ENCODE measurements at places on chromosomes 12 and 14. TPM values are rescaled to one million over a fixed set of nuclear protein-coding genes. Genes with fewer than 3 reads are reported as not detected.

DNA sequence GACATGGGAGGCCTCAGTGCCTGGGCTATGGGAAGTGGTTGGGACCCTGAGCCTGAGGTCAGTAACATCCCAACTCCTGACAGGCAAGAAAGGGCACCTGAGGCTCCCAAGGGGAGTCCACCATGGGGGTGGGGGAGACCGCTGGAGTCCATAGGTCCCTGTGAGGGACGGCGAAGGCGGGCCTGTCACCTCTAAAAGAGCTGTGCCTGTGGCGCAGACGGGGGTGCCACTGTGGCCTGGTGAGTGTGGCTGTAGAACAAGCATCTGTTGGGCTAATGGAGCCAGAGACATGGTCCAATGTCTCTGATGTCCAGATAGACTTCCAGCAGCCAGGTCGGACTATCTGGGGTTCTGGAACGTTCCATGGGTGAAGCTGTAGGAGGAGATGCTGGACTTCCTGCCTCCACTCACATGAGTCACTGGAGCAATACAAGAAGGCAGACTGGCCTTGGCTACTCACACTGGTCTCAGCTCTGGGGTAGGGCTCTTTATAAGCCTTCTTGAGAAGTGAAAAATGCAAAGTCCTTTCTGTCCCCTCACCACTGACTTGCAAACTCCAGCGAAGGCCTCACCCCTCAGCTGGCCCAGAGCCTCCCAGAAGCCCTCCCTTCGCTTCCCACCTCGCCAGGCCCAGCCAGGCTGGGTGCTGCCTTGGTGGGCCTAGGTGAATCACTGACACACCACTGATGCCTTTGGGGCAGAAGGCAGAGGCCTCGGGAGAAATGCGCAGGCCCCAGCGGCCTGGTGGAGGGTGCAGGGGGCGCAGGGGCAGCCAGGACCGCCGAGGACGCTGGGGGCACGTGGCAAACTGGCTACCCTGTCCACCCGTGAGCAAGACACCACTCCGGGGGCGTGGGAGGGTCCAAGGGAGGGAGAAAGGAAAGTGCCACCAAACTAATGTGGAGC, 1.1 kb upstream of the TRAF3 start:
- DNase-seq: no peak

DNA sequence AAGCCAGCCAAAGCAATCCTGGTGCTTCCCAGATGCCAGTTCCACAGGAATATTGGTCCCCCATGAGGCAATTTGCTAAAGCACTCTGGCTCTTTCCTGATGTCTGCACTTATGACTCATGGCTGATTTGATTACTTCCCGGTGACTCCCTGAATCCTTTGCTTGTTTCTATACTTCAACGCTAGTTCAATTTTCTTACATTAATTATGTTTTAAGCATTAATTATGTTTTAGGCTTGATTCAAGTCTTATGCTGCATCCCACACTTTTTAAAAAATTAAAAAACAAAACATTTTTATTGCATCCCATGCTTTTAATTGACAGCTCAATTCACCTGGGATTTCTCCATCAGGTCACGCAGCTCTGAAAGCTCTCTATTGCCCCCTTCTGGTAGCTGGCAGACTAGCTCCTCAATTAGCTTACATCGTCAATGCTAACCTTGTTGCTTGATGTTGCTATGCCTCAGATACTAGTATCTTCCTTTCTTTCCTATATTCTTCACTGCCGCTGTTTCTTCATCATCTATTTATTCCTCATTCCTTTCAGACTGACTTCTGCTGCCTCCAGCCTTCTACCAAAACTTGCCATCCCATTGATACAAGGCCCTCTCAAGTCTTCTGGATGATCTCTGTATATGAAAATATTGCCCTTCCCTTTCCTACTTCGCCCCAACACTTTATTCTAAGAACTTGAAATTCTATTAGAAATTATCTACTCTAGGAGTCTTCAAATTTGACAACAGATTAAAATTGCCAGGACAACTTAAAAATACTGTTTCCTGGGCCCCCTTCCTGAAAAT, 32.0 kb downstream of the TSHR start:
- DNase-seq: peak; percentile 67

GRCh38 chr12:32545413-32545980, 133.6 kb upstream of the DNM1L start:
- DNase-seq: no peak

- no peak for DNase-seq
Measured at GRCh38 chr12:16158050-16158449, 119.4 kb downstream of the SLC15A5 start.

GRCh38 chr12:89721291-89721987, 12.8 kb upstream of the ATP2B1 start:
- DNase-seq: no peak

GRCh38 chr12:14273913-14274311, 91.6 kb upstream of the ATF7IP start:
- no peak for DNase-seq

- DNase-seq: no peak
Measured at GRCh38 chr12:100795800-100796179, 1.2 kb downstream of the ANO4 start.

- no peak for DNase-seq
Measured at GRCh38 chr14:65415613-65416012, 3.1 kb downstream of the FUT8 start.

GRCh38 chr14:103641161-103641560, 12.2 kb downstream of the KLC1 start:
- no peak for DNase-seq

GRCh38 chr14:61934385-61934784, 172.2 kb downstream of the SNAPC1 start:
- no peak for DNase-seq

GRCh38 chr12:53207042-53207441, at the start of gene ITGB7:
ITGB7 (minus strand) TSS chr12:53207251; CDS start chr12:53200443, 6,808 bp downstream.
- DNase-seq: no peak

- no peak for DNase-seq
Measured at GRCh38 chr12:48285751-48286650, 64.7 kb downstream of the ZNF641 start.

- no peak for DNase-seq
Measured at GRCh38 chr14:61493239-61493638, 171.9 kb downstream of the PRKCH start.

DNA sequence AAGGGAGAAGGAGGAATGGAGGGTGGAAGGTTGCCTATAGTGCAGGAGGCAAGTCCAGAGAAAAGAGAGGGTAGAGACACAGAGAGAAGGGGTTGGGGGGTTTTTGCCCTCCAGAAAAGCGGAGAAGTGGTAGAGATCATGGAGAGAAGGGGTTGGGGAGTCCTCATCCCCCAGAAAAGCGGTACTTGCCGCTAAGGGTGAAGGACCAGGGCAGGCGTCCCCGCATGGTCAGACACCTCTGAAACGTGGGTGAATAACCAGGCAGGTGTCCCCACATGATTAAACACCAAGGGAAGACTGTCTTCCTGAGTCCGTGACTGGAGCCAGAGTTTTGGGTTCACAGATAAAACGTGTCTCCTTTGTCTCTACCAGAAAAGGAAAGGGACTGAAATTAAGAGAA, 439.0 kb downstream of the SOX5 start:
- no peak for DNase-seq

DNA sequence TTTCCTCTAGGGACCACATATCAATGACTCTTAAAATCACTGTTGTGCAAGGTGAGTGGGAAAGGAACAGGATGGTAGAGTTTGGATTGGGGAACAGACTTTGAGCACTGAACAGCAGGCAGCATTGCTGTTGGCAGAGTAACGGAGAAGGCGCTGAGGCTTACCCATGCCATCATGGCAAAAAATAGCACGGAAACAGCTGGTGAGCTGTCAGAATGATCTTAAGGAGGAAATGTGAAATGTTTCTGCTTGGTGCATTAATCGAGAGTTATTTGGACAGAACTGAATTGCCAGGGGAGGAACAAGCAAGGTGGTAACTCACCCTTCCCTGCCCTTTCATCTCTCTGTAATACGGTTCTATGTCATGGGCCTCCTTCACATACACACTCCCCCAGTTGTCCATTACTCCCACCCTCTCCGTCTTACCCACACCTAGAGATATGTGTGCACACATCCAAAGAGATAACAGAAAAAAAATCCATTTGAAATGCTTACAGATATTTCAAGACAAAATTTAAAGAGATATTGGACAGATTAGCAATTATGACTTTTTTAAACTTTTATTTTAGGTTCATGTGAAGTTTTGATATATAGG, 572.5 kb downstream of the DIO2 start:
- DNase-seq: no peak

DNA sequence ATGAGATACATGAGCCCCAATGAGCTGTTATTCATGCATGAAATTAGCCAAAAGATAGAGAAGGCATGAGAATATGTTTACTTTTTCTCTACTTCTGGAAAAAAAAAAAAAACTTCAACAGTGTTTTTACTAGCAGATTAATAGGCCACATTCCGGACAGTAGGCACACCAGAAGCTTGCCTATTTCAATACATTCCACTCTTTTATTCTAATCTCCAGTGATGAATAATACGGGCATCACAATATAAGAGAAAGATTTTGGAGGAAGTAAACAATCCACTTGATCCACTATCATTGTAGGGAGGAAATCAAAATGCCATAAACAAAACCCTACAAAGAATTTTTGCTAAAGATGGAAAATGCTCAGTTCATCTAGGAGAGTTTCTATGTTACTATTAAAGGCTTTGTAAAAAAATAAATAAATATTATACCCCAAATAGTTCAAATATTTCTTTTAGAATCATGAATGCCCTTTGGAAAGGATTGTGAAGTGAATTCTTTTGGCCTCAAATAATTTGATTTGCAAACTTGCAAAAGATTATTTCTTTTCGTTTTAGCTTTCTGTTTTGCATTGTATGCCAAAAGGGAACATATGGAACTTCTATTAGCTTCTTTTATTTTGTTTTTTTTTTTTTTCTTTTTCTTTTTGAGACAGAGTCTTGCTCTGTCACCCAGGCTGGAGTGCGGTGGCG, 232.6 kb downstream of the EPS8 start:
- no peak for DNase-seq

- no peak for DNase-seq
Measured at GRCh38 chr14:63933110-63933509, 80.3 kb downstream of the SYNE2 start.

GRCh38 chr12:102971227-102971626, 13.8 kb downstream of the ASCL1 start:
- DNase-seq: no peak

DNA sequence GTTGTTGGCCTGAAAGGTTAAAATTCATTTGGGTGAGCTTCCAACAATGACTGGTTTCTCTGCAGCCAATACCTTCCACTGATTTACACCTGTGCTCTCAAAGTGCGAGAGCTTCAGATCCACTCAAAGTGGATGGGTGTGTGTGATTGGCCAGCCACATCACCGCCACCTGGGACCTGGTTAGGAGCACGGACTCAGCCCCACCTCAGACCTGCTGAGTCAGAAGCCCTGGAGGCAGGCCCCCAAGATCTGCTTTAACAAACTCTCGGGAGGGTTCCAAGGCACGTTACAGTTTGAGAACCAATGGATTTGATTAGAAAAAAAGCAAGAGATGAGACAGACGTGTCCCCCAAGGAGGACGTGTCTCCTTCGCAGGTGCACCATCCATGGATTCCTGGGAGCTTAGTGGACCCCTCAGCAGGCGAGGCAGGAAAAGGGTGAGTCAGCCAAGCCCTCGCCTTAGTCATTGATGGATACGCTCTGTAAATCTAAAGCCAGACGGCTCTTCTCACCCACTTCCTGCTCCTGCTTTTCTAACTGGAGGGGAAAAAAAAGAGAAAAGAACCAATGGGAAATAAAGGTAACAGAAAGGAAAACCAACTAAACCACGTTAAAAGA, 24.5 kb downstream of the FZD10 start:
- no peak for DNase-seq

DNA sequence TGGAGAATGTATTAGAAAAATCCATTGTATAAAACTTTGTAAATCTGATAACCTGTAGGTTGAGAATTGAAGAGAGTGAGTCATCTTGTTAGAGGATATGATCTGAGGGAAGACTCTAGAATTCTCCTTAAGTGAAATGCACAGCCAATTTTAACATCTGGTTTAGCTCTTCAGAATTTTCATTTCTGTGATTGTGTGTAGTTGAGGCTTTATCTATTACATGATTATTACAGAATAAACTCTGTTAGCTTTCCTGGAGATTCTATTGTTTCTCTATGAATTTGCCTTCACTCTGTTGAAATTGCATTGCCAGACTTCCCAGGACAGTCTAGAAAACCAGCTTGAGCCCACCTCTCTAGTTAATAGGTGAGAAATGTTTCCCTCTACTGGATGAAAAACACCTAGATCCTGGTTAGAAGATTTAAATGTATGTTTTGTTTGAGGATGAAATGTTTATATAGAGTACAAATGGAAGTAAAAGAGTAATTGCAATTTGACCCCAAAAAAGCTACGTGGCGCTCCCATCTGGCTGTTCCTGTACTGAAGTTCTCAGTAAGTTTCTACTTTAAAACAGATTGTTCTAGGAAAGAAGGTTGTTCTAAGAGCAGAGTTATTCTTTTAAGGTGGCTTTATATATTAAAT, 2.9 kb downstream of the NUDT4 start:
- DNase-seq: peak; percentile 54

GRCh38 chr14:60356906-60357550, 108.0 kb downstream of the PPM1A start:
- no peak for DNase-seq

DNA sequence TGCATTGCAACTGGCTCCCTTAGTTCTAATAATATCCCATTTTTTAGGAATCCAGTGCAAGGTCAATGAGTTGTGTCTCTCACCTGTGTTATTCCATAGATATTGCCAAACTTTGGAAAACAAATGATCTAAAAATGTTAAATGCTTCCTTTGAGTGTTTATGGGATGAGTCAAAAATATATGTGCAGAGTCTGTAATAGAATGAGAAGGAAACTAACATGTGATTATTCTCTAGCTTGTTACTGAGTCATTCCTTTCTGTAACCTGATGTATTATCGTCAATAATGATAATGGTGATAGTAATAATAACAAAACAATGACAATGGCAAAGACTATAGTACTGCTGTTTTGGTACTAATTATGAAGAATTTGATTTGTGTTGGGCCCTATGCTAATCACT, 11.5 kb downstream of the ACSS3 start:
- DNase-seq: no peak

GPR132 gene
- total RNA-seq: 0.67 TPM

GLIPR1L2 gene
- total RNA-seq: 3.8 TPM

C12orf54 gene
- total RNA-seq: not detected

LIN52 gene
- total RNA-seq: 7.1 TPM

MEG3 gene
- 9.5 TPM for total RNA-seq

SPTSSA gene
- 9.4 TPM for total RNA-seq

ABHD12B gene
- 0.83 TPM for total RNA-seq

PLCZ1 gene
- not detected for total RNA-seq

OR10G3 gene
- not detected for total RNA-seq

USP44 gene
- total RNA-seq: 1.9 TPM

STAB2 gene
- total RNA-seq: not detected

SLCO1B1 gene
- not detected for total RNA-seq

Measured in right atrium auricular region (tissue), 2 donors.